ENCODE measurements at places on chromosomes 12 and 14. TPM values are rescaled to one million over a fixed set of nuclear protein-coding genes. Genes with fewer than 3 reads are reported as not detected.

PRB3 gene
- total RNA-seq, result not detected

TMTC2 gene
- total RNA-seq, result 11.5 TPM

CCDC175 gene
- total RNA-seq, result not detected

OR6C2 gene
- not detected for total RNA-seq

DLGAP5 gene
- total RNA-seq, result 0.29 TPM

CCDC60 gene
- total RNA-seq, result 2.4 TPM

POTEG gene
- total RNA-seq, result not detected

CLEC4E gene
- not detected for total RNA-seq

ANO4 gene
- total RNA-seq, result under 0.01 TPM

VWF gene
- total RNA-seq, result 949 TPM

SMIM41 gene
- not detected for total RNA-seq

TGFB3 gene
- total RNA-seq, result 81.3 TPM

RNF212B gene
- total RNA-seq, result not detected

BEST3 gene
- not detected for total RNA-seq

TDRD9 gene
- total RNA-seq, result 1.8 TPM

PROX2 gene
- total RNA-seq, result not detected

SIX6 gene
- total RNA-seq, result not detected

FITM1 gene
- 1.3 TPM for total RNA-seq

MANSC4 gene
- 0.73 TPM for total RNA-seq

KRT78 gene
- not detected for total RNA-seq

PLEKHA5 gene
- 23.6 TPM for total RNA-seq

CRY1 gene
- total RNA-seq, result 49.2 TPM

HOXC5 gene
- total RNA-seq, result 10.2 TPM

ZNF664 gene
- total RNA-seq, result 79.7 TPM

RAB15 gene
- total RNA-seq, result 1.0 TPM

MYBPC1 gene
- 0.73 TPM for total RNA-seq

HOXC12 gene
- not detected for total RNA-seq

FOXG1 gene
- total RNA-seq, result not detected

FOXN4 gene
- total RNA-seq, result not detected

LETMD1 gene
- total RNA-seq, result 72.5 TPM

PIANP gene
- 1.5 TPM for total RNA-seq

TMEM253 gene
- not detected for total RNA-seq
